NCI-H774 (cell line): ENCODE measurements at places on chromosomes 2 and 18.

- no peak for DNase-seq
These were observed 141.3 kb upstream of the FOSL2 start for GRCh38 chr2:28251337-28251736.

DNA sequence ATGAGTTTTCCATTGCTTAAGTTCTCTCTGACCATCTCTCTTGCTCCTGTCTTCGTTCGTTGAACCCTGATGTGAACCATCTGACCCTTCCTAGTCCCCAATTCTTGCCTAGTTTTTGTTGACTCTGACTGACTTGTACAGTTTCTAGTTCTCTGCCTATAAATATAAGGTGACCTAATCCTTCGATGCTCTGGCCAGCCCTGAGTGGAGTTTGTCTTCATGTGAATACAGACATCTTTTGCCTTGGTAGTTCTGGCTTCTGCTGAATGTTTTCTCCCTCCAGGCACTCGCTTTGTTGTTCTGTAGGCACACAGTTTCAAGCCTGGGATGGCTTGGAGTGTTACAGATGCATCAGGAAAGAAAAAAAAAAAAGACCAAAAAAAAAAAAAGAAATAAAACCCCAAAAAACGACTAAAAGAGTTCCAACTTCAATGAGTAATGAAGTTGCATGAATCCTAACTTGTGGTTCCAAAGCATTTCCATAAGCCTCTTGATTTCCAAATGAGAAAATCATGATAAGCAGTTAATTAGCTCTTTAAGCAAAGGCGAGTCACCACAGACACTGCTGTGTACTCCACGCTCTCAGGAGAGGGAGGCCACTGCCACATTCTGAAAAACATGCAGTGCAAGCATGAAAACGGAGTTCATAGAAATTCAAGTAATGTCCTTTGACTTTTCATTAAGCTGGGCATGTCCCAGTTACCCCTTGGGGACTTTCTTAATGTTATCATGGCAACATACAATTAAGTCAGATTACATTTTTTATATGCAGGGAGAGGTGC lies 165.2 kb downstream of the TDRD15 start:
- no peak for DNase-seq

GRCh38 chr18:23859466-23860336 lies 154.9 kb upstream of the TTC39C start:
- DNase-seq: no peak

- no peak for DNase-seq
These were observed 164.4 kb downstream of the SOCS6 start for GRCh38 chr18:70453058-70453775.

DNA sequence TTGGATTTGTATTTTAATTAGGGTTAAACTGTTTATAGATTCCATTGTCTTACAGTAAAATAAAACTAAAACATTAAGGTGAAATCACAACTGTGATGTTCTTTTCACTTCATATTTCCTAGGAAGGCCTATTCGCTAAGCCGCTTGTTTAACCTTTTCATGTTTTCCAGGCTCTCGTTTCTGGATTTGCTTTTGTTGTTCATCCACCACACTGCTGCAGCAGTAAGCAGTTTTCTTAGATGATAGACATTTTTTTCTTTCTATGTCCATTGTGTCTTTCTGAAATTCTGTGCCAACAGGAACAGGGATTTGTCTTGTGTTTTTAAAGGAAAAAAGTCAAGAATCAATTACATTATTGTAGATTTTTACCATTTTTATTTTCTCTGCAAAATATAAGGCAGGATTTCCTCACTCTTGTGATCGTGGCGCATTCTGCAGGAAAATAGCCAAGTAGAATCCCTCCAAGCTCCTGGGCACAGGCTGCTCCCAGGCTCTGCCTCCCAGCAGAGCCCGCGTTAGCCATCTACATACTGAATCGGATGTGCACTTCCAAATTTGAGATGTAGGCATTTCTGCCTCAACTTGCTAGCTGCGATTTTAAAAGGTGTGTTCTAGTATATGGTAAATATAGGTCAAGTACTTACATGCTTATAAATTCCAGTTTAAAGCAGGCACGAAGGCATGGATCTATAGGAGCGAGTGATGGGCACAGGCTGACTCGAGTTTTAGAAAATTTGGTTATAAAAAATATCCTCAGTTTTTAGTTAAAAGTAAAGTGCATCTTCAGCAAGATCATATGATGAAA lies 10.2 kb downstream of the TSHZ1 start:
- no peak for DNase-seq

DNA sequence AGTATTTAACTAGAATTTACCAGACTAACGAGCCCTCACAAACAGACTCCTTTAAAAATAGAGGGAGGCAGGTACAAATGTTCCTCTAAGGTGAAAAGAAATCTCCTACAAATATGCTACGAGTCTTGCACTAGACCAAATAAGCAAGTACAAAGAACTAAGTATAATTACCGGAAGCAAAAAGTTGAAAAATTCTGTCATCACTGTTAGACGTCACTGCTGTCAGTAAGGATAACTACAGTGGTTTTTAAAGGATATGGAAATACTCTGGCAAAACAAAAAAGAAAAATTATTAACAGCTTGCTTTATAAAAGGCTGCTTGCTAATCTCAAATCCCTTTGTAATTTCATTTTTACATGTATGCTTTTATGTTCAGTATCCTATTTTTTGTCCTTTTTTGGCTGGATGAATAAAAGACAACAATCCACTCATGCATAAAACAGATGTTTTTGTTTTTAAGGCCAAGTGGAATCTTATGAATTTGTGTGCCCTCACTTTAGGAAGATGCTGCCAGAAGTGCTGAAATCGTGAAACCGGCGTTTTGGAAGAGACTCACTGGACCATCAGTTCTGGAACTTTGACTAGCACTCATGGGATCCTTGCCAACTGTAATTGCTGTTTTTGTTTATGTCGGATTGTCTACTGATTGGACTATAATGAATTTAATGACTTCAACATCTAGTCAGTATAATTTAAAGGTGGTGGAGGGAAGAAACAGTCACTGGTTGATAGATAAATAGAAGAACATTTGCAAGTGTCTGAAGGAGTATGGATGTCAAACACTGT lies 6.7 kb downstream of the ZNF521 start:
- no peak for DNase-seq

- peak; percentile 25 for DNase-seq
These were observed 182.3 kb downstream of the INO80D start for GRCh38 chr2:205903549-205904129.

DNA sequence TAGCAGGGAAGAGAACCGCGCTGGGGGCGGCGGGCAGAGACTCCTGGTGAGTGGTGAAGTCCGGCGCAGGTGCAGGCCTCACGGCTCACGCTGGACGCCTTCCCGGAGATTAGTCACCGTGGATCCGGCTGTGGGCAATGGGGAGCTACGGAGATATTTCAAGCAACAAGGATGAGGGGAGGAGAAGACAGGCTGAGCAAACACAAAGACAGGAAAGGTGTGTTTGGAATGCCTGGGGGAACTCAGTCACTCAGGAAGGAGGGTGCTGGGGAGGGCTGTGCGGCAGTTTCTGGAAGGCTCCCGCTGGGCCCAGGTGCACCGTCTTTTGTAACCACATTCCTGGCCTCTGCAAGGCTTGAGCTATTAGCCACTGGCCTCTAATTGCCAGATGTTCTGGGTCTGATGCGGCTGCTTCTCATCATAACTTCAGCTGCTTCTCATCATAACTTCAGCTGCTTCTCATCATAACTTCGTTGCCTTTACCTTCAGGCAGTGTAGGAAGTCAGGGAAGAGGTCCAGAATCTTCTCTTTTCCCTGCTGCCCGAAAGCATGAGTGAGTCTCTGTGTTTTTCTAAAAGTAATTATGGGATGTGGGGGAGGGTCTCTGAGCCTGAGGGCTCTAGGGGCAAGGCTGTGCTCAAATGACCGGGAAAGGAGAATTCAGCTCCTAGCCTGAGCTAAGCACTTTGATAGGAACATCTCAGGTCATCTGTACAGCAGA lies 118.9 kb downstream of the PXDN start:
- no peak for DNase-seq

- DNase-seq: no peak
These were observed 573 bp downstream of the WDR7 start for GRCh38 chr18:56651771-56652092.

DNA sequence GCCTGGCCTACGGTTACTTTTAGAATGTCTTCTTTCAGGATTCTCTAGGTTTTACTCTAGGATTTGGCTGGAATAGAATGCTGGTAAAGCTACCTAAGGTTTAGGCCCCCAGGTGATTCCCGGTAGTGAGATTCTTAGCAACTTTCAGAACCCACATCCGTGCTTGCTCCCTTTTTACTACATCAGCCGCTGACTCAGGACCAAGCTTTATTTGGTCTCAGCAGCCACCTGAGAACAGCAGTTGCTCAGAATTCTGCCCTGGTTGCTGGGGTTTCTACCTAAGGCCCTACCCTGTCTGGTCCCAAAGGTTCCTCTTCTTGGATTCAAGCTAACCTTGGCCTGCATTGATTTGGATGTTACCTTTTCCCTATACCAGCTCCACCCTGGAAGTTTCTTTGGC lies 36.1 kb upstream of the NDUFV2 start:
- DNase-seq: no peak

GRCh38 chr2:39504790-39505335 lies 67.8 kb upstream of the MAP4K3 start:
- no peak for DNase-seq

DNA sequence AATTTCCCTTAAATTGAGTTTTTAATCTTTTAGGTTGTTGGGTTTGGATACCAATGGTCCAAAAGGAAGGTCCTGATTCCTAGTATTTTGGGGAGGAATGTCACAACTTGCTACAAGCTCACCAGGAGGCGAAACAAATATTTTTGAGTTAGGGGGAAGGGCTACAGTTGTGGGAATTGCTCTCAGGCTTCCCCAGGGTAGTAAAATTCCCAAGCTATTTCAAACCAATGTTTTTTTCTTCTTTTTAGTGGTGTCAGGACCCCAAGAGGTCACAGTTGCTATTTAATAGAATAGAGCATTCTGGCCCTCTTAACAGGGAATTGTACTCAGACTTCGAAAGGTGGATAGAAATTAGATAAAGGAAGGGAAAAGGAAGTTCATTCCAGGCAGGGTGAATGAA lies 68.5 kb upstream of the ST3GAL5 start:
- DNase-seq: no peak

- no peak for DNase-seq
These were observed 12.5 kb upstream of the CHAC2 start for GRCh38 chr2:53755121-53755520.

- no peak for DNase-seq
These were observed 120.9 kb downstream of the CLIP4 start for GRCh38 chr2:29236074-29236473.

- no peak for DNase-seq
These were observed 16.5 kb downstream of the SEPTIN10 start for GRCh38 chr2:109597283-109597682.

GRCh38 chr2:239917125-239917956 lies 107.8 kb downstream of the NDUFA10 start:
- no peak for DNase-seq

DNA sequence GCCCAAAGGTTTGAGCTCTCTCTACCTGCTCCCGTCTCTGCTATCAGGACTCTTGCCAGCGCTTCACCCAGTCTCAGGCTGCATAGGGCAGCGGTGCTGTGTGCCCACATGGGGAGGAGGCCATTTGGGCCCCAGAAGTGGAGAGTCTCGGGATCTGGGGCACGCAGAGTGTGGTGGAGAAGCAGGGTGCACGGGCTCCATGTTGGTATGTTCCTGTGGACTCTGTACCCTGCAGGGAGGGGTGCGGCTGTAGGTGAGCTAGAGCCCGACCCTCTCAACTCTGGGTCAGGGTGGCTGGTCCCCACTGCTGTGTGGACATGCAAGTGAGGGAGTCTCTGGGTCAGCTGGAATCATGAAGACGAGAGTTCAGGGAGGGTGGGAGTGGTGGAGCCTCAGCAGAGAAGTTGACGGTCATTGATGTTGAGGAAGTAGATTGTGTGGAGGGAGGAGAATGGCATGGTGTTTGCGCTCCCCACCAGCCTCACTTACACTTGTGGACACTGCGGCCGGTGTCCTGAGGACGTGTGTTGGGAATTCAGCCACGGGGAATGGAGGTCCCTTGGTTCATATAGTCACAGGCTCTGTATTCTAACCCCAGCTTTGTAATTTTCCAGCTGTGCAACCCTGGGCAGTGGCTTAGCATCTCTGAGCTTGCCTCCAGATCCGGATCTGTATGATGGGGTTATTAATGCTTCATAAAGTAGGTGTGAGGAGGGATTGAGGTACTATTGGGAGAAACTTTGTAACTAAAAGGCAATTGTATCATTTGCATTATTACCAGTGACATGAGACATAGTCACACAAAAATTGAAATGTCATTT lies 840 bp upstream of the PSD4 start:
- no peak for DNase-seq

DNA sequence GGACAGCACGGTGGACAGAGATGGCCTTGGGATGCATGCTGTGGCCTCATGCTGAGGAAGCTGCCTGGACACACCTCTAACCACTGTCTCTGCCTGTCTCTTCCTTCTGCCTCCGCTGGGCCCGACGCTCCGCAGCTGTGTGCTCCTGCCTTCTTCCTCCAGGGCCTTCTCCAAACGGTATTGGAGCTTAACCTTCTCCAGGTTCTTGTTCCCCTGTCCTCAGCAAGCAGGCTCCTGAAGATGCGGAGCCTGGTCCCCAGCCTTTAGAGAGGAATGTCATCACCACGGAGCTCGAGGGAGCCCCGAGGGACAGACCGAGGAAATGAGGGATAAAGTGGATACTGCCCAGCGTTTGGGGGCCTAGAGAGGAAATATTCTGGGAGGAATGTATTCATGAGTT lies 155.1 kb downstream of the DYSF start:
- DNase-seq: no peak

GRCh38 chr18:49249521-49249920 lies 210.9 kb downstream of the DYM start:
- no peak for DNase-seq

DNA sequence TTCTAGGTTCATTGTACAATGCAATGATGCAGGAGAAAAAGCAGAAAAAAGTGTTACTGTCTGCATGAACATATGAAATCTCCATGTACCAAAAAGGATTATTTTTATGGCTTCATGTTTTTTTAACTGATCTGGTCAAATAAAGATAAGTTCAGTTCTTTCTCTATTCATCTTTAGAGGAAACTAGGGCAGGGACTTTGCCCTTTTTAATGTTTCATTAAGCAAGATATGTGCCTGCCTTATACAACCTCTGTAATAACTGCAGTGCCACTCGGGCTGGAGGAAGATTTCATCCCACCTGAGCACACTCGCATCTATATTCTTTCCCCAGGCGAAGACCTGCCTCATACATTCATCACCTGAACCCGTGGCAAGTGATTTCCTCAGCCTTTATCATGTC lies 157.9 kb upstream of the DDX18 start:
- DNase-seq: no peak

GRCh38 chr18:48728204-48728833 lies 189.5 kb downstream of the CTIF start:
- no peak for DNase-seq

GRCh38 chr2:127423478-127423843 lies 5.2 kb downstream of the PROC start:
- DNase-seq: peak; percentile 59

GRCh38 chr2:212682937-212683336 lies 144.3 kb upstream of the ERBB4 start:
- no peak for DNase-seq

GRCh38 chr2:184729581-184729980 lies 131.3 kb downstream of the ZNF804A start:
- DNase-seq: no peak

- no peak for DNase-seq
These were observed 128.8 kb upstream of the TRIB2 start for GRCh38 chr2:12587729-12588522.
